ENCODE measurements at places on chromosomes 3 and 15. TPM values are rescaled to one million over a fixed set of nuclear protein-coding genes. Genes with fewer than 3 reads are reported as not detected.

DNA sequence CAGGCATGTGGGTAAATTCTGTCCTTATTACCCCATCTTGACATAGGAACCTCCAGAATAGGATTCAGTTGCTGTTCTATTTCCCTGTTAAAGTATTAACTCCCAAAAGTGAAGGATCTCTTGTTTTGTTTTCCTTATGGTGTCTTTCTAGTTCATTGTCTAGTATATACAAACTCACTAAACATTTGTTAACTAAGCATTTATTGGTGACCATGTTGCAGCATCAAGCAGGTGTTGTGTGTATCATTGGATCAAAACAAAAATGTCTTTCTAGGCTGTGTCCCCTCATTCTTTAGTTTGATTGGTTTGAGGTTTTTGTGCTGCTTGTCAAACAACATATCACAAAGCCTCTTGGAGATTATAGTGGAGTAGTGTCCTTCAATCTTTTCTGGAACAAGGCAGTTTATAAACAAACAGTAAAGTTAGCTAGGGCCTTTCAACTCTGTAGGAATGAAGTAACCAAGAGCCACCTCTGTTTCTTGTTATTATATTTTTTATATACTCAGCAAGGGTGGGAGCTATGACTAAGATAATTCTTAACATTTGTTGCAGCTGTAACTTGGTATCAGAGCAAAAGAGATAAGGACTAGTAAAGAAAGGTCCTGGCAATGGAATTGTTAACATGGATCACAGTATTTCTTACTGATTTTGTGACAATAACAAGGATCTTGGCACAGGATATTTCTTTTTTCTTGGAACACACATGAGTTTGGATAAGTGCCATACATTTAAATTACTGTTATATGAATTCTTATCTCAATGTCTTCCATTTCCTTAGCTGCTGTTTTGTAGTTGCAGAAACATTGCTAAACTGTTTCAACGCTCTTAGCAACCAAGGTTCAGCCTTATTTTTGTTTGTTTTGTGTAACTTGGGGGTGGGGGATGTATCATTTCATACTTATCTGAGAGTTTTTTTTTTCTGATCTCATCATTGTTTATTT is 49.3 kb downstream of the TMOD3 start:
- DNase-seq: no peak

MAGEF1 gene
- total RNA-seq: 17.0 TPM

- no peak for DNase-seq
Observed at GRCh38 chr3:82342521-82342920, 581.1 kb upstream of the GBE1 start.

OR5K2 gene
- total RNA-seq: not detected

DNA sequence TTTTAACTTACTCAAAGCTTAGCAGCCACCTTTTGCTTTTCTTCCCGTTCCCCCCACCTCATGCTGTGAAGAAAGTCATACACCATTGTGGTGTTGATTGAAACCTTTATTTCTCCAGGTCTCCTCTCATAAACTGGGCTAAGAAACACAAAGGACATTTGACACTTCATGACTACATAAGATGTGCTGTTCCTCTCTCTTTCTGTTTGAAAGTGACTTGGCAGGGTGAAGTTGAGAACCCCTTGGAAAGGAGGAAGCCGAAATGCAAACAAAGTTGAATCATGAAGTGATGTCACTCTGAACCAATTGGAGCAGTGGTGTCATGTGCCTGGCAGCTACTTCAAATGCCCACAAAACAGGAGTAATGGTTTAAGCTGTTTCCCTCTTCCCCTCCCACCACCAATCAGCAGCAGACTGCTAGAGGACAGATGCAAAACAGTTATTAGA is 174.7 kb downstream of the IGF1R start:
- DNase-seq: no peak

DNA sequence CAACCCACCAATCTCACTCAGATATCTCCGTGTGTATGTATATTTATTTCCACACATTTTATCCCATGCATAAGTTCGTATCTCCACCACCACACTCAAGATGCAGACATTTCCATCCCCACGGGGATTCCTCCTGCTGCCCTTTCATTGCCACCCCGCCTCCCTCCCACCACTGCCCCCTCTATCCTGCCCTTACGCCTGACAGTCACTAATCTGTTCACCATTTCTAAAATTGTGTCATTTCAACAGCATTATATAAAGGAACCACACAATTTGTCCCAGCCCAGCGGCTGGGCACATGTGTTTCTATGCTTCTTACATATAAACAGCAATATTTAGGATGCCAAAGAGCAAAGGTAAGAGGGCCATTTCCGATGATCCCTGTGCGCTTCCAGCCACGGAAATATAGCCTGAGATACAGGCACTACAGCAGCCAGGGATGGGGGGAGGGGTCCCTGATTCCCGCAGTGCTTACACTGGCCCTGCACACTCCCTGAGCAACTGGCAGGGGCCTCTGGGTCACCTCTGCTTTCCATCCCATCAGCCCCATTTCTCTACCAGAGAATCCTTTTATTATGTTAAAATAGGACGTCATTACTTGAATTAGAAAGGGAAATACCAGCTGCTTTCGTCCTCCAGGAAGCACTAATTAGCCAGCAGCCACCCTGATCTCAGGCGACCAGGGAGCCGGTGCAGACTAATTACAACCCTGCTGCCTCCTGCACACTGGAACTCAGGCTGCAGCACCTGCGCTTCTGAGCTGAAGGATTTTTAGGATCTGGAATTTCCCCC is 372.0 kb upstream of the ATP10A start:
- DNase-seq: no peak

DNA sequence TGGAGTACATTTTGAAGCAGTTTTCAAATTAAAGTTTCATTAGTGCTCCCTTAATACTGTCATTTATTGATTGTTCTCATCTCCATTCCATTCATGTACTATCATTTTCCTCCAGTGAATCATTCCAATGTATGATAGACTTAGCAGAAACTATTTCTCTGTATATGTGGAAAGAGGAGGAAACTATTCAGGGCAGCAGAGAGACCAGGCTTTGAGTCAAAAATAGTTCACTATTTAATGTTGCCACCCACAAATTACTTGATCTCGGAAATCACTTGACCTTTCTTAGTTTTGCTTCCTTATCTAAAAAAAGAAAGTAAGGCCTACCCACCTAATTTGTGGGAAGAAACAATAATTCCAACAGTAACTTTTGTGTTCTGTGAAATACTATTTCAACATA is 610.5 kb upstream of the ZNF385D start:
- DNase-seq: no peak

DNA sequence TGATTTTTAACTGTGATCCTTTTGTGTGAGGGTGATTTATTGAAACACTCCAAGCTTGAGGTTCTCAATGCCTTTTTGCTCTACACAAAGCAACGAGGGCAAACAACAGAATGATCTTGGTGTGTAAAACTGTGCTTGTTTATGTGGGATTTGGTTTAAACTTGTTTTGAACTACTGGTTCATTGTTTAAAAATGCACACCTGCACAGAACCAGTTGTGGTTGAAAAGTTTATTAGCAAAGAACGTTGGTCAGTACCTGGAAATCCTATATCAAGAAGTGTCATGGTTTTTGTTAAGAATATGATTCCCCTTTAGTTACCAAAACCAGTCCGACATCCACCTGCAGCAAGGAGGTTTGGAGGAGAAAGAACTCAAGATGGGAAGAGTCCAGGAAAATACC is 239.4 kb downstream of the WNT5A start:
- DNase-seq: no peak

DNA sequence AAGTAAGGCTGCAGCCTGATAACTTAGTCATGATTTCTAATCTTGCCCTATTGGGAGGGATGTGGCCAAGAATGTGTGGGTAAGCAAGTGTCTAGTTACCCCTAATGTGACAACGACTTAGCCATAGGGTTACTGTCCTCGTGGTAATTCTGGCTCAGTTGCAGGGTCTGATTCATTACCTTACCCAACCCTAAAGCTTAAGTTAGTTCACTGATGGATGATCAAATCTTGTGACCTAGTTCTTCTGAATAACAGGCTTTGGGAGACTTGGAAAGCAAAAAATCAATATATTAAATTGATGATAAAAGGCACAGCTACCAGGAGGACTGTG is 1.6 kb upstream of the INTS14 start:
- no peak for DNase-seq

GRCh38 chr15:92654662-92655061 is 913 bp downstream of the FAM174B start:
- DNase-seq: no peak

CHST14 gene
- total RNA-seq: 9.5 TPM

TRMT10C gene
- total RNA-seq: 24.1 TPM

GRCh38 chr3:152738656-152739055 is 96.3 kb upstream of the P2RY1 start:
- no peak for DNase-seq

GRCh38 chr3:160009525-160009924 is 20.9 kb downstream of the IL12A start:
- DNase-seq: no peak

DNA sequence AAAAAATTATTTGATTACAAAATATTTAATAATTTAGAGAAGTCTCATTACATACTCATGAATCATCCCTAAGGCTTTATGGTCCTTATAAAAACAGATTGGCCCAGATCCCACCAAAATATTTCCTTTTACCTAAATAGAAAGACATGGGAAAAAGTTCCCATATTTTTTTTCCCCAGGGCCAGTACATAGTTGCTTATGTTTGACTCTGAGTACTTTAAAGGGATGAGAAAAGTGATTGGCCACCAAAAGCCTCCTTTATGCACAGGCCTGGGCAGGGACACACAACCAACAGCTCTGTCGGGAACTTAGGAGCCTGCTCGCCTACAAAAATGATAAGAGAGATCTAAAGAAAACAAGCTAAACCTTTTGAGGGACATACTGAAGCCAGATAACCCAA is 22.3 kb downstream of the KCNAB1 start:
- DNase-seq: no peak
